Erythroblast (primary cell): ENCODE measurements at places on chromosomes 1 and 21.
A peak's percentile ranks its signal among the peaks of the same experiment; 100 is the strongest.

- DNase-seq: no peak
Measured at GRCh38 chr21:32597205-32597604, 11.9 kb upstream of the TCP10L start.

DNA sequence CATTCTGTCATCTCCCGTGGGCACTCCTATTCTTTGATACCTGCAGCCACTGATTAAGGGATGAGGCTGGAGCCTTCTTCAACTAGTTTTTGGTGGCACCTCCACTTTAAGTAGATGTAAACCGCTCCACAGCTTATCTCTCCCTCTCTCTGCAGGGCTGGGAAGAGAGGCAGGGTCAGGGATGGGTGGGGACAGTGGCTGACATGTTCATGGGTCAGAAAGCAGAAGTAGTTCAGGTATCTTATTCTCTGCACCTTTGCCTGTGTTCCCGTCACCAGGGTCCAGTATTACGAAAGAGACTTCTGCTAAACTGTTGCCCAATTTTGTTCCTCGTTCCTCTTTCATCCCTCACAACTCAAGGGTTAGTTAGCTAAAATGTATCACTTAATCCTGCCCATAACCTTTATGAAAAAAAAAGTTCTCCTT, 51.7 kb upstream of the EDEM3 start:
- peak; percentile 56 for DNase-seq

DNA sequence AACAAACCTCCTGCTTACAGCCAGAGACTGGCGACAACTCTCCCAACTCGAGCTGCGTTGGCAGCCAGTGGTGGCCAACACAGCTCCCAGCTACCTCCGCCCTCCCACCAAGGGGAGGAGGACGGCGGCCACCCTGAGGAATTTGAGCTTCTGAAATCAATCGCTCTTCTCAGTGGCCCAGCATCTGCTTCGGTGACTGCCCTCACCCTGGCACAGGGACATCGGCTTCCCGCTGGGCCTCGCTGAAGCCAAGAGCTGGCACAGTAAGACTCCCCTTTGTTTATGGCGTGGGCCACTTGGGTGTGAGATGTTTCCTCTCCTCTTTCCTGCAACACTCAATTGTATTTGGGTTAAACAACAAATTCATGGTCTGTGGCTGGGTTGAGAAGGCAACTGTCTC, 136.2 kb downstream of the ZBTB18 start:
- DNase-seq: no peak

DNA sequence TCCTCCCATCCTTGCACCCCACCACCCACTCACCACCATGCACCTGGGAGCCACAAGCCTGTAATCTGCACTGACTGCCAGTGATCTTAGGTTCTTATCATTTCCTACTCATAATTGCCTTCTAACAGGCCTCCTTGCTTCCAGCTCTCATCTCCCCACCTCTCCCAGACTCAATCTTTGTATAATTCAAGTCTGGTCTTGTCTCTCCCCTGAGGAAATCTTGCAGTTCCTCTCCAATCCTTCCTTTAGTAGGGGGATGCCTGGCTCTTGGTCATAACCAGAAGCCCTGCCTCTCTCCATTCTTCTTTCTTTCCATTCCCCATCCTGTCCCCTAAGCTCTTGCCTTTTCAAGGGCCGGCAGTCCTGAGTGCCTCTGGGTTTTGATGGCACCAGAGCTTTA, 27.8 kb downstream of the PIGM start:
- no peak for DNase-seq

DNA sequence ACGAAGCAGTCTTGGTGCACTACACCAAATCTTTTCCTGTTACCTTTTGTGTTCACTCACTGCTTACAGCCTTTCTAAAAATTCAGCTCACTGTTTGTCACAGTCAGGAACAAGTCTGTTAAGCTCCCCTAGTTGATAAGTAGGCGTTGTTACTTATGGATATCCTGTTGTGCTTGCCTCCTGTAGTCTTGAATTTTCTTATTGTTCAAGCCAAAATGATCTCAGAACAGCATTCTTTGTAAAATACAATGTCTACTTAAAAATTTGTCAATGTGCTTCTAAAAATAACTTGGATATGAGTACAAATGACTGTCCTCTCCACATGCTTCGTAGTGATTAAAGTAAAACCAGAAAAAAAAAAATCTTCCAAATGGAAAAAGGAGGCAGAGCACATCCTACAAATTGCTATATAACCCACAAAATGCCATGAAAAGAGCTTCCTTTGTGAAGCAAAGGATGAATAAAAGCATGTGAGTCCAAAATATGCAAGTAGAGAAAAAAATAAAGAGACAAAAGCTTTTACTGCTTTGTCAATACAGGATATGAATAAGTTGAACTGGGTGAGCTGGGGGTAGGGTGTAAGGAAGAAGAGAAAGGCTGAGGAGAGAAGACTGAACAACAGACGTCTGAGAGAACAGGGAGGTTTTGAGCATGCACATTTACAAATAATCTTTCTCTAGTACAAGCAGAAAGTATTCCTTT, 228.9 kb upstream of the ADGRL4 start:
- DNase-seq: no peak

GRCh38 chr1:2953688-2954285, 67.5 kb upstream of the ACTRT2 start:
- no peak for DNase-seq

DNA sequence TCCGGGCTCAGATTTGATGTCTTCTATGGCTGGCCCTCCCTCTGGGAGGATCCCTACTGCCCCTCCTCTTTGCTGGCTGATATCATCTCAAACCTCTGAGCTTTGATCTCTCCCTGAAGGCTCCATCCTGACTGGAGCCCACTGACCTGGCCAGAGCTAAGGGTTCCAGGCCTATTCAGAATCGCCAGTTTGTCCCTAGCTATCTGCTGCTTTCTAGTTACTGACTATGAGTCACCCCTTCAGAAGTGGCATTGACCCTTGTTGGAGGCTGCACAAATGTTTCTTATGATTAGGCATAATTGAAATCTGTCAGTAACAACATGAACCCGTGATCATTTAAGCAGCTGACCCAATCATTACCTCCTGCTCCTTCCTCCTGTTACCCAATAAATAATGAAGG, 87.1 kb downstream of the ABCA4 start:
- DNase-seq: no peak

GRCh38 chr1:46487818-46488218, 1.8 kb upstream of the DMBX1 start:
- DNase-seq: peak; percentile 55

DNA sequence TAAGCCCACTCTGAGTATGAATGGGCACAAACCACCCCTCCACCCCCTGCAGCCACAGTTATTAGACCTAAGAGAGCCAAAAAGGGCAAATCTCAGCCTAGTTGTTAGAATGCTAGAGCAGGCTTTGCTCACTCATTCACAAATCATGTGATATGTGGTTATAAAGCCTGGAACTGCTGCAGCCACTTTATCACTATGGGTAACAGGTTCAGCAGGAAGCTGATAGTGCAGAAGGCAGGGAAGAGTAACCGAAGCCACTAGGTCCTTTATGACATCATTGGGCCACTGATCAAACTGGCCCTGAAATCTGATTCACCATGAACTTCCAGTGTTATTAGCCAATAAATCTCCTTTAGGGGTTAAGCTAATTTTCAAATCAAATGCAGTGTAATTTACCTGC, 134.7 kb downstream of the GRIK1 start:
- no peak for DNase-seq

GRCh38 chr1:245870698-245871097, 636.4 kb downstream of the SMYD3 start:
- no peak for DNase-seq

DNA sequence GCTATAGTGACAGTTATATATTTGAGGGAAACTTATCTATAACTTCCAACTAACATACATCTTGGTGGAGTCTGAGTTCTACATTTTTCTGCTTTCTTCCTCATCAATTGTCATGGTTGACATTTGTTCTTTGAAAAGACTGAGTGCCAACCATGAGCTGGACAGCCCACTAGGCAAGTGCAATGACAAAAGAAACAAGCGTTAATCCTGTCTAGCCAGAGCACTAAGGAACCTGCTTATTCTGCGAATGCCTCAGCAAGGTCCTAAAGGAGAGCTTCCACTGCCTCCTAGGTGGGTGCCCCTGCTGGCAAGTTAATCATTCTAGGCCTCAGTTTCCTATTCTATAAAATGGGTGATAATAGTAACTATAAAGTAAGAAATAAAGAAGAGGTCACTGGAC, 44.8 kb downstream of the IRF2BP2 start:
- DNase-seq: no peak

DNA sequence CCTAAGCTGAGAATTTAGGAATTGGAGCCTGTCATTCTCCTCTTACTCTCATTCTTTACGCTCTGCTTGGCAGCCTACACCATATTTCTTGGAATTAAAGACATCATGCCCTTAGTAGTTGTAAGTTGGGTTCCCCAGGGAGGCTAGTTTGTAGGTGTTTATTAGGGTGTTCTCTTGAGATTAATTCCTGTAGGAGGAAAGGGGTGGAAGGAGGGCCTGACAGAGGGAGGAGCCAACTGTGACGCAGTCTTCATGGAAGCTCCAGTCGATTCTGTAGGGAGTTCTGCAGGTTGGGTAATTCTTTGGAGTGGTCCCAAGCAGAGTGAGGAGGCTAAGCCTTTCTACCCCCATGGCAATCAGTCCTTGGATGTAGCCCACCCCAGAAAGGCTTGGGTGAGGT, 111.4 kb downstream of the HHAT start:
- DNase-seq: no peak

DNA sequence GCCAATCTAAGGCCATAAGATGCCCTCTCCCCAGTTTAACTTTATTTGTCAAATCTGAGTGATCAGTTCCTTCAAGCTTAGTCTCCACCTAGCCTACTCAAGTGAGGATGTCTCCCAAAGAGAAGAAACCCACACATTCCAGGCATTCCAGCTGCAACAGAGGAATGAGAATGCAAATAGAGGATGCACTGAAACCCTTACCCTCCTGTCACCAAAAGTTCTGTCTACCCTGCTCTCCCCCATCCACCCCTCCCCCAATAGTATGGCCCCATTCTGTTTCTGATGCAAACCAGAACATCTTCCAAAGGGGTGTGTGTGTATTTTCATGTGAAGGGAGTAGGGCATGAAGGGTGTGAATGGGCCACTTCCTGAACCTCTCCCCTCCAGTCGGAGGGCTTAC, 3.0 kb downstream of the DUSP23 start:
- no peak for DNase-seq

DNA sequence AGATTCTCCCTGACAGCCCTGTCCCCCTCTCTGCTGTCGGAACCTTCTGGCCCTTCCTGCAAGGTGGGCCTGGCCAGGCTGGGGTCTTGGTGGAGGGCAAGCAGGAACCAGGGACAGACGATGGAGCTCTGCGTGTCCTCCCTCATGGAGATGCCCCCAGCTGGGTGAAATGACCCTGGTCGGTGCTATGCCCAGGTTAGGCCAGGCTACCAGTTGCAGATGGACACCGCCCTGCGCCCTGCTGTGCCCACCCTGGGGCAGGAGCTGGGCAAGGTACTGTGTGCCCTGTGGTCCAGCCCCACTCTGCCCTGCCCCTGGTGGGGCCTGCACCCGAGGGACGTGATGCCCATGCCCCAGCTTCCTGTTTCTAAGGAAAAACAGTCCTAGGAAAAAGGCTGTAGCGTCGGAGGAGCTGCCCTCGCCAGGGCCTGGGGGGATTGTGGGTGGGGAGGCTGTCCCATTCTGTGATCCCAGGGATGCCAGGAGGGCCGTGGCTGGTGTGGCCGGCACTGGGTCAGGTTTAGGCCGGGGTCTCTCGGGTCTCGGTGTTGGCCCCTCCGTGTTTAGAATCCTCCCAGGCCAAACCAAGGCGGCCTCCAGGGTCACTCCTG, 77.6 kb downstream of the MORN1 start:
- no peak for DNase-seq

DNA sequence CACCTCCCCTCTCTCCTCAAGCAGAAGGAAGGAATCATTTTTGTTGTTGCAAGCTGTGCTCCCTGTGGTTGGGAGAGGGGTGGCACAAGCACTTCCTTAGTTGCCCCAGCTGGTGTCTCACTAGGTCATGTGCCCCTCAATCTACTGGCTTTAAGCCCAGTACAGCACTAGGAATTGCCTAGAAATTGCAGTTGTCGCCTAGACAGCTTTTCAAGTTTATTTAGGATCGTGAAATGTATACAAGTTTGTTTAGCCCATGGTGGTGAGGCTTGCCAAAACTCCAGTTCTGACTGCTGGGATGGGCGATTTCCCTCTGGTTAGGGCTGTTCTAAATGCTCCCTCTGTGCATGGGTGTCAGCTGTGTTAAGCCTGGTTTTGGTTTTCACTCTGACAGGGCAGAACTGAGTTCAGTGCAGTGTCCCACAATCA, 126.8 kb upstream of the ZNF644 start:
- DNase-seq: no peak

DNA sequence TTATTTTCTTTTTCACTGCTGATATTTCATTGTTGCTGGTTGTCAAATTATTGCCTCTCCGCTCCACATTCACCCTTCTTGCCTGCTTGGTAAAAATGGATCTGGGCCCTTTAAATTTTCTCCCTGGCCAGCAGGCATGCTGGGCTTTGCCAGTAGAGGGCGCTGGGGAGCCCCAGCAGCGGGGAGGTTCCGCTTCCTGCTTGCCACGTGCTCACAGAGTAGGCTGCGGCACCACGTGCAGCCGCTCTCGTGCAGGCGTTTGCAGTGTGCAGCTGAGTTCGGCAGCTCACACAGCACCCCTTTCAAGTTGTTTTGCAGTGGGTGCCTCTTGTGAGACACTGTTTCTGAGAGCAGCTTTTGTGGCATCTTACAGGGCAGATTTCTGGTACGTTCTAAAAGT, at the start of gene ACTL8:
TSS of gene ACTL8 (plus strand) at position 214 of the 400 bp plus-strand sequence. CDS start 67,676 bp downstream, outside the sequence.
- peak; percentile 10 for DNase-seq

DNA sequence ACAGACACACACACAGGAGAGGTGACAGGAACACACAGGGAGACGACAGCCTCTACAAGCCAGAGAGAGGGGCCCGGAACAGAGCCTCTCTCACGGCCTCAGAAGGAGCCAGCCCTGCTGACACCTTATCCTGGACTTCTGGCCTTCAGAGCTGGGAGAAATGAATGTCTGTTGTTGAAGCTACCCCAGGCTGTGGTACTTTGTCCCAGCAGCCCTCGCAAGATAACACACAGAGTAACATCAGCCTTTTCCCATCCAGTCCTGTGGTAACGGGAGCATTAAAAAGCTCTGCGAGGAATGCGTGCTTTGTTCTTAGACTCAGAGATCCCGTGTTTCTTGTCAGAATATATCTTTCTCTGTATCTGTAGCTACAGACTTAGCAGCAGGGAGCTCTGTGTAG, 131.2 kb downstream of the SIM2 start:
- DNase-seq: no peak

DNA sequence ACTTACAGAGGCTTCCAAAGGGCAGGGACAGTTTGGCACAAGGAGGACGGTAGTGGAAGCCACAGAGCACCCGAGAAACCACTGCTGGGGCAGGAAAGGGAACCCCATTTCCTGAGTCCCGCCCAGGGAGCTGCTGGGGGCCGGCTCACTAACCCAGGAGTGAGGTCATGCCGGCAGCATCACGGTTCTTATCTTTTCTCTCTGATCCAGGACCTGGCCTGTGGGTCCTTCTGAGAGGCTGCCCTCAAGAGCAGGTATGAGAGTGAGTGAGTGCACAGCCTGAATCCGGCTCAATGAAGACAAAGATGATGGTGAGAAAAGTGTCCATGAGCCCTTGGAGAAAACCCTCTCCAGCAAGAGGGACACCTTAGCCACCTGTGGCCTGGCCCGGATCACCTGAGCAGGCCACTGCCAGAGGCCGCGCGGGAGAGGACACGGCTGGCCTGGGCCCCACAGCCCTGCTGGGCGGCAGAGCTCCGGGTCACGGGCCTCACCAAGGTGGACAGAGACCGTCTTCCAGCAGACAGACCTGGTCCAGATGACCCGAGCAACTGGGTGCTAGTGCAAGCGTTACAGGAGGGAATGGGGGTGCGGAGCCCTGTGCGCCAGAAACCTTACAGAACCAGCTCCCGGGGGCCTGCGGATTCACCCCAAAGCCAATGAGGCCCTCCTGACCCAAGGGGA, 94.9 kb downstream of the RIPK4 start:
- DNase-seq: no peak
